ENCODE measurements at places on chromosomes 13 and 19.

DNA sequence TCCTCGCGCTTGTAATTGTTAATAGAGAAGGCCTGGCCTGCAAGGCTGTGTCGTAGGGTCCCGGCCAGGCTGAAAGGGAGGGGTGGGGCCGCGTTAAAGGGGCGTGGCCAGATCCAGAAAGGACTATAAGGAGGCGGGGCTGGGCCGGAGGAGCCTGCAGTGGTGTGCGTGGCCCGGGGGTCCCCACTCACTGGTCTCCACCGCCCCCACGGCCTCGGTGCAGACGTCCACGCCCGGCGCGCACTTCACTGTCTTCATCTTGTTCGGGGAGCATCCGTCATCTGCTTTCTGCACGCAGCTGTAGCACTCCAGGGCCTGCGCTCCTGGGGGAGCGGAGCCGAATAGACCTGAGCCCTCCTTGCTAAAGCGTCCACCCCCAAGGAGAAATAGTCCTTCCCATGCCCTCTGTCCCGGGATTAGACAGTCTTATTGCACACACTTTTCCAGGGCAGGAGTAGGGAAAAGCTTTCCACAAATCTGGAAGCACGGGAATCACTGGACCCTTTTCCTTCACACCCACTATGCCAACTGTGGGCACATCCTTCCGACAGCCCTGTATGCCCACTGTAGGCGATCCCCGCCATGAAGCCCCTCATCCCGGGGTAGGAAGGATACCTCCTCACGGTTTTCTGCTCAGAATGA, 1.2 kb downstream of the LYPD3 start:
- DNase-seq, result peak; percentile 70

DNA sequence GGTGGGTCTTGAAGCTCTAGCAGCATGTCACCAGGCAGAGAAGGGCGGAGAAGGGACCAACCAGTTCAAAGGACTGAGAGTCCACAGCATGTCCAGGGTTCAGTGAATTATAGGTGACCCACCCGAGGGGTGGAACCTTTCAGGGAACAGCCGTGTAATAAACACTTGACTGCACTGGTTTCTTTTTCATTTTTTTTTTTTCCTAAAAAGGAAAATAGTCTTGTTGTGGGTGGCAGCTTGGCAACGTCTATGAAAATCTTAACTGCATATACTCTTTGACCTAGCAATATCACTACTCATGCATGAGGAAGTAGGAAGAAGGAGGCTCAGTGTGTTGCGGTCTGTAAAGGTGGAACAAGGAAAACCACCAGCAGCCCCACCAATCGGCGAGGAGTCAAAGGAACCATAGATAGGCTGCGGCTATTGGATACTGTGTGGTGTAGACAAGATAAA, 13.0 kb upstream of the MYH14 start:
- no peak for DNase-seq

GRCh38 chr13:91805605-91806004, 407.2 kb downstream of the GPC5 start:
- no peak for DNase-seq

- no peak for DNase-seq
These were observed 35.7 kb downstream of the ZNF493 start for GRCh38 chr19:21432590-21432989.

DNA sequence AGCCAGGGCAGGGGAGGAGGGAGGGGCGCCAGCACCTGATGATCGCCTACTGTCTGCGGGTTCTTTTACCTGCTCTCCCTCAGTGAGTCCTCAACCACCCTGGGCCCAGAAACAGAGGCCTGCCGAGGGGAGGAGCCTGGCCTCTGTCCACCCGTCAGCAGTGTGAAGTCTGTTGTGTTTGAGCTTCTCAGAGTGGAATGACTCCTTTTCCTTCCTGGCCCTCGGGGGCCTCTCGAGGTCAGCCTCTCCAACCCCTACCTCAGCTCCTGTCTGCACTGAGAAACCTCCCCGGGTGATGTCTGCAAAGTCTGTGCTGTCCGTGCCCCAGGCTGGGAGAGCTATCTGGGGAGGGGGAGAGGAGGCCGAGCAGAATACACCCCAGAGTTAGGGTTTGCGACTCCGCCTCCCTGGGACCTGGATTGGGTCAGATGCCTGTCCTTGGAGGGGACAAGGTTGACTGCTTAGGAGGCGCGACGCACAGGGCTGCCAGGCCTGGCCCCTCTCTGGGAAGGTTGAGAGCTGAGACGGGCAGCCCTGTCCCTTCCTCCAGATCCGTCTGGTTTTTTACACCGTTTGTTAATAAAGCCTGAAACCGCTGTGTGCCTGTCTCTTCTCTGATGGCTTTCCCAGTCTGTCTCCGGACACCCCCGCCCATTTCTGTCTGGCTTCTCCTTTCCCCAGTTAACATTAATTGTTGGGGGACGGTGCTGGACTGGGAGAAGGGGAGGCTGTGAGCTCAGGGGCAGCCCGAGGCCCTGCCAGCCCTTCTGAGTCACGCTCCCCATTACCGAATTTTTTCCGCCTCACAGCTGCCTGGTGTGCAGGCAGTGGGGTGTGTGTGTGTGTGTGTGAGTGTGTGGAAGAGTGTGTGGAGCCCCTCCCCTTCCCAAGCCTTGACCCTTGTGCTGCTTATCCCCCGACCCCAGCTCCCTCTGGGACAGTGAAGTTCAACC, 989 bp upstream of the SSC5D start:
- peak; percentile 40 for DNase-seq

DNA sequence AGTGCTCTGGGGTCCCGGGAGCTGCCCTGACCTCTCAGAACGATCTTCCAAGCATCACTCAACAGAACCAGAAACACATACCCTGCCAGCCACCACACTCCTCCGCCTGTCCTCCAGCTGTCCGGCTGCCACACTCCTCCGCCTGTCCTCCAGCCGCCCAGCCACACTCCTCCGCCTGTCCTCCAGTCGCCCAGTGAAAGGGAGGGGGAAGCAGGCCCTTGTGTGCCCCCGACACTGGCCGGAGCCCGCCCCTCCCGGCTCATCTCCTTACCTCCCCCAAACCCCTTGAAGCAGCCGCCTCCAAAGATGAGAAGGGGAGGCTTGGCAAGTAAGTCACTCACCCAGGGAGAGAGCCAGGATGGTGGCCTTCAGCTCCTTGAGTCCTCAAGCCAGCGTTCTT, 40.2 kb downstream of the STK24 start:
- no peak for DNase-seq

DNA sequence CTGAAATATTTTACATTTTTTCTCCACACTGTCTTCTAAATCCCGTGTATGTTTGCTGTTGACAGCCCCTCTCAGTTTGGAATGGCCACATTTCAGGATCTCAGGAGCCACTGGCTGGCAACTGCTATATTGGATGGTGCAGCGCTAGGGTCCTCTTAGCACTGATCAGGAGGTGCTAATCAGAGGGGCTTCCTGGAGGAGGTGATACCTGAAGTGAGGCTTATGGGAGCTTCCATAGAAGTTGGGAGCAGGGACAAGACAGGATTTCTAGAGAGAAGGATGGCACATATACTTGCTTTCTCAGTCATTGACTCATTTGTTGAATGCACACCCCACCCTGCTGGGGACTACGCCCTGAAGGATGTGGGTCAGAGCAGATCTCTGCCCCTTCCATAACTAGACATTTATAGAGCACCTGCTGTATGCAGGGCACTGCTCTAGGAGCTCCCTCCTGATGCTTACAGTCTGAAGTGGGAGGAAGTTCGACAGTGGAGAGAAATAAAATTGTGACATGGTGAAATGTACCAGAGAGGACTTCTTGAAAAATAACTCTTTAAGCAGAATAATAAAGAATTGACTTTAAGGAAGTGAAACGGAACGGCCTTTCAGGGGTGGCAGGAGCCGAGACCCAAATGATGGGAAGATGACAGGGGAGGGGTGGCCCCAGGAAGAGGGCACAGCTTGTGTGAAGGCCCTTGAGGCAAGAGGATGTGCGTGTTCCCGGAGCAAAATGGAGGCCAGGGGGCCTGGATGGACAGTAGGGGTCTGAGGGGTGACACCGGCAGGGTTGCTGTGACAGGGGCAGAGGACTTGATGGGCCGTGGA, 13.1 kb downstream of the AP2A1 start:
- no peak for DNase-seq

DNA sequence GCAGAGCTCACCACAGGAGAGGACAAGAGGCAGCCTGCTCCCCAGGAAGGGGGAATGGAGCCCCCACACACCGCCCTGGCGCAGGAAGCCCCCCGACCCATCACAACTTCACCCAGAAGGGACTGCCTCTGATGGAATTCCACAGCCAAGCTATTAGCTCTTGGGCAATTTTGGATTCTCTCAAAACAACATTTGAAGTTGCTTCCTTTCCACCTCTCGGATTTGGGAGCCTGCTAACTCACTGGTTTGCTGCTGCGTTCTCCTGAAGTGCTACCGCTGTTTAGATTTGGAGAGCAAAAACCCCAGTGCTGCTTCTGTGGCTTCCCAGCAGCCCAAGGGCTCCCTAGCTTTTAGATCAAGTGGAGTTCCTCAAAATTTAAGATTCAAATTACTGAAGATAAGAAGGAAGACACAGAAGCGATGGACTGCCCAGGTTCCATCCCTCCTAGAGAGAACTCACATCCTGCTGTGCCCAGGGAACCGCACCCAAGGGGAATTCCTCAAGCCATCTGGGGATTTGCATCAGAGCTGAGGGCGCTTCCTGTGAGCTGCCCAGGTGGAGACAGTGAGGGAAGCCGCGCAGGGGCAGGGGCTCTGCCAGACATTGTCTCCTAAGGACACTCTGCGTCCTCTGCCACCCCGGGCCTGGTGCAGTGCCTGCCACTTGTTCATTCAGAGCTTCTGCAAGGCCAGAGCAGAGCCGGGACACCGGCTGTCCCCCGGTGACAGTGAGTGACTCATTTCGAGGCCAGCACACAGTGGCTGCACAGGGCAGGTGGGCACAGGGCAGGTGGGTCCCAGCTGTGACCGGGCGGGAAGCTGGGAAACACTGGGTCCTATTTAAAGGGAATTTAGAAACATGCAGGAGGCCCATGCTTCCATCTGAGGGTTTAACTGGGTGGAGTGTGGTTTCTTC, 45.5 kb downstream of the COL4A1 start:
- no peak for DNase-seq

- DNase-seq, result no peak
These were observed 25.7 kb downstream of the SH3GL1 start for GRCh38 chr19:4374498-4375163.

DNA sequence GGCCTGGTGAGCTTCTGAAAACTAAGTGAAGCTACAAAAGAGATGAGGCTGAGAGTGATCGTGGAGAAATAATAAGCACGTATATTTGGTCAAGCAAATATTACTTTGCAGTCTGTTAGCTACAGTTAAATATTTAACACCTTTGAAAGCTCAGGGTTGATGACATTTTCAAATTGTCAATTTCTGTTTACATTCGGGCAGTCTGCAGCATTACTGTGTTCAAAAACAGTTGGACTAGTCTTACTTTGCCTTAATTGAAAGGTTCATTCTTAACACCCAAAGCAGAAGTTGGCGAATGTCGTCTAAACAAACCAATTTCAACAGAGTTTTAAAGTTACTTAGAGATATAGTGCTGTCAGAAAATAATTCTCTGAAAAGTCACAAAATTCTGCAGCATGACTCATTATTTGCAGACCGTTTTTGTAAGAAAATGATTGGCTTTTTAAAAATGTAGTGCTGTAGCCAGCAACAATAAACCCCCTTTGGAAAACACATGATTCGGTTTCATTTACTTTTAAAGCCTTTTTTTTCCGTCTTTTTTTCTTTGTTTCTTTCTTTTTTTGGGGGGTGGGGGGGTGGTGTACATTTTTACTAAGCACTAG, 549.0 kb downstream of the GPC6 start:
- no peak for DNase-seq

GRCh38 chr13:100755891-100756290, 81.3 kb upstream of the TMTC4 start:
- DNase-seq, result no peak

DNA sequence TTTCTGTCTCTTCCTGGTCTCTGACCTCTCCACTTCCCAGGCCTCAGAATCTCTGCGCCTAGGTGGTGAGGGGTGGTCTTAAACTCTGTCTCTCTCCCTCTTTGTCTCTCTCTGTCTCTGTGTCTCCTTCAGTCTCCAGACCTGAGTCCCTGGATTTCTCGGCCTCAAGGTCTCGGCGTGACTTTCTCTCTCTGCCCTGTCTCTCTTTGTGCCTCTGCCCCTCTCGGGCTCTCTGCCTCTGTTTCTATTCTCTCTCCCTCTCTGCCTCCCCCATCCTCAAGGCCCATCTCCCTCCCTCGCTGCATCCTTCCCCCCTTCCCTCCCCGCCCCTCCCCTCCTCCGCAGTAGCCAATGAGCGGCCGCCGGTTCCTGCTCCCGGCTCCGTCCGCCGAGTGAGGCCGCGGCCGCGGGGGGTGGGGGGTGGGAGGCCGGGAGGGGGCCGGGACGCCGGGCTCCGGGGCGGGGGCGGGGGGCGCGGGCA, at the start of gene CACNG7:
Gene CACNG7 (plus strand): TSS at position 344 of the 481 bp plus-strand sequence. CDS start 3,554 bp downstream, outside the sequence.
- no peak for DNase-seq

GRCh38 chr13:85666356-85666755, 132.9 kb downstream of the SLITRK6 start:
- DNase-seq, result no peak

DNA sequence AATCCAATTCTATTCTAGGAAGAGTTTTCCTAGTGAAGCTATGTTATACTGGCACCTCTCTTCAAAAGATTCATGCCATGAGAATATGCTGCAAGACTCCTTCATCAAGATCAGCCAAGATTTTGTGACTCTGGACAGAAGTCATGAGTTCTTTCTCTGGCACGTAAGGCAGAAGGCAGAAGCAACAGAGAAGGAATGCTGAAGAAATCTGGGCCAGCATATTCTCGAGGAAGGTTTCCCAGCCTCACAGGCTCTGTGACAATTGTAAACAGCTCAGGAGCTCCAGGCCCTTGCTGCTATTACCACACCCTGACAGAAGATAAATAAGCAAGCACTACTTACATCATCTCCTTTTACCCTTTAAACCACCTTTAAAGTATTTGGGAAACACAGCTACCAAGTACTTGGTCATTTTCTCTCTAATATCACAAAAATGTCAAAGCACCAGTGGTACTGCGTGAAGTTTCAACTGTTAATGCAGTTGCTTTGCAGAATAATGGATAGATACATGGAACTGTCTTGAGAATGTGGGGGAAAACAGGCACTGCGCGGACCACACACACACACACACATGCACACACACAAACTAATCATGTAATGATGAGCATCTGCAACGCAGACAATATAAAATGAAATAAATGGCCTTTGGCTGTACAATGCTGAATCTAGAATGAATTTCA, 55.4 kb downstream of the INTS6 start:
- DNase-seq, result no peak

DNA sequence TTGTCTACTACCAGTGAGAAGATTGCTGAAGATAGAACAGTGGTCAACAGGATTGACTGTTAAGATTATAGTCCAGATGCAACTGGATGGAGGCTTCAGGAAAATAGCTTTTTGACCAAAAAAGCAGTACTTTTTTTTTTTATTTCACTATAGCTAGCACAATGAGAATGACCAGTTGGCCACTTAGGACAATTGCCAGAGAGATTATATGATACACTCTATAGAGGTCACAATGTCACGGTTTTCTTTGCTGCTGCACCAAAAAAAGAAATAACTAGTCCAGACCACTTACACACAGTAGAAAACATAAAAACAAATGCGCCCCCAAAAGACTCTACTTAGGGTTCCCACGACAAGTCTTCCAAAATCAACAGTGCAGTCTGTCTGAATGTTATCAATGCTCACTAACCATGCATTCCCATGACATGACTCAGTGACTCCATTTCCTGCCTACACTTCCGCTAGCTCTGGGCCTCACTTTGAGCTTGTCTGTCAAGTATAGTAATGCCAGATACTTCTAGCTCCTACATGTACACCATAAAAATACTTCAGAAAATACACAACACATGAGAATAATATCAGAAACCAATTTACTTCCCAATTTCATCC, 209.1 kb upstream of the STARD13 start:
- DNase-seq, result peak; percentile 10

Measured in activated CD4-positive, alpha-beta T cell treated with anti-CD3 and anti-CD28 coated beads, Interleukin-2, Interleukin-6, amounts not matched to agents 100 ng/mL and 50 ng/mL, durations not matched to agents 16 hours and 8 hours (primary cell).